ENCODE measurements at places on chromosomes 4 and X.

DNA sequence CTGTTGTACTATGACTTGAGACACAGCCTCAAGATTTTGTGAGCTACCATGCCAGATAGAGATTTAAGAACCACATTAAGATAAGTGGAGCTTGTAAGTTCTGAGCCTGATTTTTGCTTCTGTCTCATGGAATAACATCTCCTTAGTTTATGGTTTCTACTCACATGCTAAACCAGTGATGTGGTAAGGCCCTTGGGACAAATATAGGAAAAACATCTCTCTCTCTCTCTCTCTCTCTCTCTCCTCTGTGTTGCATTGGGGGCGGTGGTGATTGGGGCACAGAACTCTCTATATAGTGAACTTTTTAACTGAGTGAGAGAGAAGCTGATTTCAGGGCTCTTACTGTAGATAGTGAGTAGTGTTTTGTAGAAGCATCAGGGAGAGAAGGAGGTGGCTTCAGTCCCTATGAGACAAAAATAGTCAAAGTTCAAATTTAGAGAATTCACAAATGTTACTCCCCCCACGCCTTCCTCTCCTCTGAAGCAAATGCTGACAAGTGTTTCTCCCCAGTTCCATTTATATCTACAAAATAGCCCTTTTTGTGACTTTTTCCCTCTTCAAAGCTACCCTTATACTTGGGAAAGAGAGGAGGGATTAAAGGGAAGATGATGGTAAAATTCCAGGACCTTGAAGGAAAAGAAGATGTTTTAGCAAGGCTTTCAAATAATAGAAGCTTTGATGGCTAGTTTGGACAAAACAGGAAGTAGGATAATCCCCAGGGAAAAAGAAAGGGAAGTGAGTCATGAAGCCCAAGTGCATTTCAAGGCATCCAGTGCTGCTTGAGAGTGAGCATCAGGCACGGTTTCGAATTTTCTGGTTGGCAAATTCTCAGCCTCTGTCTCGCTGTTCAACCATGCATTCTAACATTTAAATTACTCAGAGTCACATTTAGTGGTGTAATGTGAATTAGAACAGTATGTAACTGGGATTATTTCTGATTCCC lies 134.3 kb upstream of the AP1S2 start:
- no peak for DNase-seq

DNA sequence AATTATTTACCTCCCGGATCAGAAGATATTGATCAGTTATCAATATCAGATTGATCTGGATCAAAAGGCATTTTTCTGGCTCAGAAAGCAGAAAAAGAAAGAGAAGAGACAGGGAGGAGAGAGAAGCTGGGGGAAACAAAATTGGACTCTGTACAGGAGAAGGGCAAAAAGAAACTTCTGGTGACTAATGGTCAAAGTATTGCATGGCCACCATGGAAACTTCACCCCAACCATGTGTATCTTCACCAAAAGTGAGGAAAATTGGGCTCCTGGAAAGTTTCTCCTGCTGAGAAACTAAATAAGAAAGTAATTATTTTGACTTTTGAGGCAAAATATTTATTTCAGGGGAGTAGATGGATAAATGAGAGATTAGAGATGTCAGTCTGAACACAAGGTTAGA lies 33.9 kb downstream of the RNF150 start:
- DNase-seq, result no peak

GRCh38 chrX:135432881-135433521 lies 11.3 kb downstream of the SMIM10L2A start:
- no peak for DNase-seq

- DNase-seq, result no peak
Measured at GRCh38 chrX:52422884-52423283, 54.1 kb downstream of the XAGE2 start.

- DNase-seq, result no peak
Measured at GRCh38 chr4:48018112-48018511, 1.5 kb downstream of the NIPAL1 start.

DNA sequence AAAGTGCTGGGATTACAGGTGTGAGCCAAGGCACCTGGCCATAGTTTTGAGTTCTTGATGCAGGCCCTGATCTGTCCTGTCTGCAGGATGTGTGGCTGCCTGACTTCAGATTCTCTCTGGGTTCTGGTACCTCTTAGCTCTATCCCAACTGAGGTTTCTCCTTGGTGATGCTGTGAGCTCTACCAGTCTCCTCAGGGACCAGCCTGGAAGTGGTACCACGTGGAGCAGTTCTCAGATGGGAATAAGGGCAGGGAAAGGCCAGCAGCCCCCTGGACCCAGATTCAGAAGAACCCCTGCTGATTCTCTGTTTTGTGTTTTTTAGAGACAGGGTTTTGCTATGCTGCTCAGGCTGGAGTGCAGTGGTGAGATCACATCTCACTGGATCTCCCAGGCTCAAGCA lies 85.0 kb upstream of the HELT start:
- no peak for DNase-seq

- no peak for DNase-seq
Measured at GRCh38 chr4:25117274-25117673, 43.0 kb downstream of the SEPSECS start.

- DNase-seq, result no peak
Measured at GRCh38 chr4:138938366-138938690, 77.3 kb upstream of the NOCT start.

GRCh38 chrX:110228453-110228852 lies 89.4 kb downstream of the AMMECR1 start:
- no peak for DNase-seq

- no peak for DNase-seq
Measured at GRCh38 chr4:148452970-148453369, 10.8 kb upstream of the NR3C2 start.

DNA sequence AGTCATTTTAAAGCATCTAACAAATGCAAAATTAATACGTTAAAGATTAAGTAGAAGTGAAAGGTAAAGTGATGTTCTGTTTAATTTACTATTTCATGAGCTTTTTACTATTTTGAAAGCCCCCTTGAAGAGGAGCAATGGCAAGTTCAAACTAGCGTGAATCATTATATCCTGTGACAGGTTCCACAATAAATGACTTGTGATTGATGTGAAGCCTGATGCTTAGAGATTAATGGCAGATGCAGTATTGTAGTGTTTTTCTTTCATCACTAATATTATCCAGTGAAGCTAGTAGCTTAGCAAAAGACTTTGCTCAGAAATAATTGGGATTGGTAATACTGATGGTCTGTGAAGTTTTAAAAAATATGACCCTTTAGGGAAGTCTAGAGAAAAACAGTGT lies 57.3 kb downstream of the STOX2 start:
- DNase-seq, result no peak

GRCh38 chr4:24666816-24667477 lies 82.6 kb upstream of the DHX15 start:
- no peak for DNase-seq

GRCh38 chrX:153886915-153887314 lies 942 bp upstream of the L1CAM start:
- no peak for DNase-seq

- no peak for DNase-seq
Measured at GRCh38 chr4:17468619-17469221, 43.2 kb downstream of the QDPR start.

GRCh38 chrX:112846187-112846586 lies 5.6 kb upstream of the AMOT start:
- DNase-seq, result no peak

- DNase-seq, result no peak
Measured at GRCh38 chrX:132426695-132427281, 62.0 kb downstream of the MBNL3 start.

GRCh38 chrX:153496590-153496959 lies 1.8 kb downstream of the BGN start:
- DNase-seq, result no peak

GRCh38 chrX:24294619-24295018 lies 19.2 kb downstream of the SUPT20HL2 start:
- DNase-seq, result no peak

GRCh38 chrX:11421805-11422524 lies 128.8 kb downstream of the AMELX start:
- DNase-seq, result no peak

Measured in NCI-H2107 (cell line).